ENCODE measurements at places on chromosomes 5 and 9.

DNA sequence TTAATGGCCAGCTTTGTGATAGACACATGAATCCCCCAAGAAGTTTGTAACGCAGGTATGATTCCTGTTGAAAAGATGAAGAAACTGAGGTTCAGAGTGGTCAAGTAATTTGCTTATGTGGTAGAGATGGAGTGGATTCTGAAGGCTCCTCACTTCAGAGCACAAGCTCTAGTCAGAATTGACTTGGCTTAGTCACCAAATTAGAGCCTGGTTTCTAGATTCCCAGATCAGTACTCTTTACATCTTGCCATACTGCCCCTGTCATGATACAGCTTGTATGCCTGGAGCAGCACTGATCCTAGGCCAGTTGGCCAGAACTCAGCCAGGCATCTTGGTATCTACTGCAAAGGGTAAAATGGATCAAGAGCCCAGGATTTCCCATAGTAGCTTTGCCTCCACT lies 284.4 kb upstream of the RFX3 start:
- no peak for DNase-seq

DNA sequence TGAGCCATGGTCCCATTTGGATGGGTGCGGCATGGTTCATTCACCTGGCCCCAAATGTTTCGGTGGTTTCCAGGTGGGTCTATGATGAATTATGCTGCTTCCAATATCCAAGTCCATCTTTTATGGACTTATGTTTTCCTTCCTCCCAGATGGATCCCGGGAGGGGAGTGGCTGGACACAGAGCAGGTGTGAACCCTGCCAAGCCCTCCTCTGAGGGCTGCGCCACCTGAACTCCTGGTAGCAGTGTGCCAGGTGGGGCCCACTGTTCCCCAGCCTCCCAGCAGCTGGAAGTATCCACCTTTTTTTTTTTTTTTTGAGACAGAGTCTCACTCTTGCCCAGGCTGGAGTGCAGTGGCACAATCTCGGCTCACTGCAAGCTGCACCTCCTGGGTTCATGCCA lies 42.9 kb downstream of the WNK2 start:
- DNase-seq: no peak

DNA sequence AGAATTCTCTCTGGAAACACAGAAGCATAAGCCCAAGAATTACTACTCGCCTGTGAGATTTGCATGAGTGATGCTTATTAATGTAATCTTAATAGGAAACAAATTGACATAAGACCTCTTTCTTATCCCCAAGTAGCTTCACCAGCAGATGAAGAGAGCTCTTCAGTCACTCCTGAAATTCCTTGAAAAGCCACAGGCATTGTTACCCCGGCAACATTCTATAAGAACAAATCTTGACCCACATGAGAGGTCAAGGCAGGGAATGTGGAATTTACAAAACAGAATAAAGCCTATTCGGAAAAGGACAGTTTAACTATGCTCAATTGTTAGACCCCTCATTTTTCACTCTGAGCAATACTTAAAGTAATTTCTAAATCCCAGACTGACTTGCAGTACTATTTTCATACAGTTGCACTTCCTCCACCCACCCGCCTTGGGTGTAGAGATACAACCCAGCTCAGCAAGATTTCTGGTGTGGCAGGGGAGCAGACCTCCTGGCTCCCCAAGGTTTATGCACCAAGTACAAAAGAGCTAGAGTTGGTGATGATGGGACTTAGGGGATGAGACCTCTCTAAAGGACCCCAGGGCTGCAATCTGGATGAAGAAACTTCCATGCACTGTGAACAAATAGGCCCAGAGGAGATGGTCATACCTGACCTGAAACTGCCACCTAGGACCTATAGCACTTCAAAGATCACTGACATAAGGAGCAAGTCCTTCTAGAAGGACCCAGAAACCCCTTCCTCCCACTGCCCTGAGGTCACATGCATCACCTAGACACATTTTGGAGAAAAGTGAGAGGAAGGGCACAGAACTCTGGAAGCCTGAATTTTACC lies 242.1 kb downstream of the ZNF608 start:
- DNase-seq: no peak

GRCh38 chr5:161378701-161379100 lies 167.8 kb downstream of the GABRB2 start:
- DNase-seq: no peak

- DNase-seq: no peak
These were observed 50.7 kb upstream of the NKD2 start for GRCh38 chr5:957748-958485.

DNA sequence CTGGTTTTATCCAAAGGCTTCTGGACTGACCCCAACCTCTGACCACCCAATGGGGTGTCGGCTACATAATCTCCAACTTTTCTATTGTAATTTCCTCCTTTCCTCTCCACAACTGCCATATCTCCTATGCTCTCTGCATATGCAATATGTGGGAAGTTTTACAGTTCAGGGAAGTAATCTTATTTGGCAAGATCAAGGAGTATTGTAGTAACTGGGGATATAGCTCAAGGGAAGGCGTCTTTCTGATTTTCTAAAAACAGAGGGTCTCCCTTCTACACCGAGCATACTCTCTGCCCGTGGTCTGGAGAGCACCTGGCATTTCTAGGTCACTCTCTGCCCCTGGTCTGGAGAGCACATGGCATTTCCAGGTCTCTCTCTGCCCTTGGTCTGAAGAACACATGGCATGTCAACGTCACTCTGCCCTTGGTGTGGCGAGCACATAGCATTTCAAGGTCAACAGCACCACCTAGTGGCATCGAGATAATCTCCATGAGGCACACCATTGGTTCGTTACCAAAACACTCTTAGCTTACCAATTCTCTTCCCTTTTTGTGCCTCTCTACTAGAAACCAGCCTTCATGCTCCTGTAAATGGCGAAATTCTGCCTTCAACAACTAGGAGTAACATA lies 616.4 kb upstream of the NUDT12 start:
- no peak for DNase-seq

Data from T-helper 2 cell treated with Interferon-gamma antibody and Interleukin-4, amounts not matched to agents 5 μg/mL and 100 μg/mL, for 36 hours (primary cell).